CD4-positive, alpha-beta T cell treated with Interleukin-10 for 1 hour (primary cell): ENCODE measurements at places on chromosomes 5 and 9.

- DNase-seq = peak; percentile 47
These were observed 900 bp upstream of the HAVCR2 start for GRCh38 chr5:157109744-157110143.

DNA sequence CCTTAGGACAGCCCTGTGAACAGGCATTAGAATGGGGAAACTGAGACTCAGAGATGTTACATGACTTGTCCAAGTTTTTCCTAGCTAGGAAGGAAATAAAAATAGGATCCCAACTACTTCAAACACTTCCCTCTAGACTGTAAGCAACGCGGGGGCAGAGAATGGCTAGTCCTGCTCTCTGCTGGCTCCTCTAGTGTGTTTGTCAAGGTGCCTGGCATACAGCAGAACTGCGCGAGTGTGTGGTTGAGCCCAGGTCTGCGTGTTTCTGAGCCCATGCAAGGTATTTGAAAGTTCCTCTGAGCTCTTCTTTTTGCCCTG, 152.5 kb downstream of the MACROH2A1 start:
- DNase-seq = no peak

DNA sequence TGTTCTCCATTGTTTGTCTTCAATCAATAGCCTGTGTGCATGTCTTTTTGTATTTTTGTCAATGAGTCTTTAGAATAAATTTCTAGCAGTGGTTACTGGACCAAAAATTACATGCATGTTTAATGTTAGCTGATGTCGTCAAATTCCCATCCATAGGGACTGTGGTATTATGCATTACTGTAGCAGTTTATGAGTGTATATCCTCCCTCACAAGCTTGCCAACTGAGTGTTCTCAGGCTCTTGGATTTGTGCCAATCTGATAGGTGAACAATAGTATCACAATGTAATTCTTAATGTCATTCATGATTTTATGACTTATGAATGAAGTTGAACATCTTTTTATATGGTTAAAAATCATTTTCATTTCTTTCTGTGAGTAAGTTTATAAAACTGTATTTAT, 13.0 kb downstream of the SNX24 start:
- DNase-seq = no peak

DNA sequence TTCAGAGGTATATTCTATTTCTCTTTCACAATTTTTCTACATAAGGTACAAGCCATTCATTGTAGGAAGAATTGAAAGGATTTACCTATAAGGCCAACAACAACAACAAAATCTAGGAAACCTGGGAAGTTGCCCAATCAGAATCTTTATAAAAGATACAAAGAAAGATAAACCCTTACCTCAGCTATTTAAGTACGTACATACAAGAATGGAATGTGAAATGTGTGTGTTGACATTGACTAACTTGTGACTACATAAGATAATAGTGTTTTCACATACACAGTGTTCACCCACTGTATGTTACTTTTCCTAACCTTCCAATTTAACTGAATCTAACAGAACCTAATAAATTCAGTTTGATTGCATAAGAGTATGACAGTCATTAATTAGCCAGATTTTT, 154.1 kb downstream of the ADAMTS6 start:
- DNase-seq = no peak

GRCh38 chr5:129670957-129671500, 76.9 kb upstream of the MINAR2 start:
- DNase-seq = no peak

- DNase-seq = no peak
These were observed 53.5 kb downstream of the FBXO38 start for GRCh38 chr5:148437249-148437648.

GRCh38 chr5:91390268-91390667, 7.2 kb upstream of the ARRDC3 start:
- DNase-seq = peak; percentile 48

DNA sequence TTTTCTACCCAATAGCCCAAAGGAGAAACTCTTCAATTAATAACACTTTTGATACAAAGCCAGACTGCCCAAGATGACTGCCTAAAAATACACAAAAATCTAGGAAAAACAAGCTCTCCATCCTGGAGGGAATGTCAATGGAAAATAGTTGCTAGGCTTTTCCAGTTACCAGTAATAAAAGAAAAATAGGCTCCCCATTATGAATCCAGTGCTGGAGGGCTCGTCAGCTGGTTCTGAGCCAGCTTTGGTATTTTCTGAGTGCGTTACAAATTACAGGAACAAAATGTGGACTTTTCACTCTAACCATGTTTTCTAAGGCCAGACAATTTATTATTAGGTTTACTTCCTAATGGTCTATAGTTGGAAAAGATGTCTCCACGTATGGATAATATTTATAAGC, 414.5 kb downstream of the ACTL7B start:
- DNase-seq = no peak

GRCh38 chr9:8633784-8634183, 834.2 kb upstream of the DMAC1 start:
- DNase-seq = no peak

GRCh38 chr9:7622481-7622880, 177.1 kb downstream of the DMAC1 start:
- no peak for DNase-seq

DNA sequence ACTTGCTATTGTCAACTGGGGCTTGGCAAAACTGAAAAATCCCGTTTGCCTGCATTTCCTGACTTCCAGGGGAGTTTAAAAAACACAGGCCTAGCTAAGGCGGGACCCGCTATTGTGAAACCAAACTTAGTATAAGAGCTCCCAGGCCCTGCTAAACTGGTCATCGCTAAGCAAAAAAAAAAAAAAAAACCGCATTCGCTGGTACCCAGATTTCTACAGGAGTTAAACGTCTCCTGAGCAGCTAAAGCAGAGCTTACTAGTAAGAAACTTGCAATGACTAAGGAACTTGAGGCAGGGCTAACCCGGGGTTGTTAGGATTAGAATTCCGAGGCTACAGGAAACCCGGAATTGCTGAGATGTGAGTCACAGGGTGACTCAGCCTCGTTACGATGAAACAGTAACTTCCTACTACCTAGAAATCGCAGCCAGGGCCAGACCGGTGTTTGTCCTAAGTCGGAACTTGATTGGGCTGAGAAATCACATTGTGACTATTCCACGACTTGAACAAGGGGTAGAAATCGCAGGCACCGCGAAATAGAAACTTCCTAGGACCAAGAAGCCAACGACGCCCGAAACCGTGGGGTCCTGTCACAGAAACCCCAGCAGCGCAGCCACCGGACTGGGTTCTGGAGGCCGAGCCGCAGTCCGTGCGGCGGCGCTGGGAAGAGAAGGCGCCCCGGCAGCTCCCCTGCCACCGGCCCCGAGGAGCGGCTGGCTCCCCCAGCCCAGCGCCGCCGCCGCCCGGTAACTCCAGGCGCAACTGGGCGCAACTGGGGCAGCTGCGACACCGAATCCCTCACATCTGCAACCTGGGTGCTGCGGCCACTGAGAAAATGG, 89.4 kb downstream of the ANXA2R start:
- peak; percentile 80 for DNase-seq

- no peak for DNase-seq
These were observed 17.9 kb downstream of the MYO10 start for GRCh38 chr5:16918156-16918555.
